ENCODE measurements at places on chromosomes 4 and X.
A peak's percentile ranks its signal among the peaks of the same experiment; 100 is the strongest.

- DNase-seq: peak; percentile 1
Measured at GRCh38 chr4:1196421-1197183, 24.2 kb upstream of the SPON2 start.

- peak; percentile 82 for DNase-seq
Measured at GRCh38 chr4:147103403-147103946, 157.8 kb upstream of the TTC29 start.

GRCh38 chrX:134764202-134764785 is 106.0 kb upstream of the PLAC1 start:
- DNase-seq: peak; percentile 9

DNA sequence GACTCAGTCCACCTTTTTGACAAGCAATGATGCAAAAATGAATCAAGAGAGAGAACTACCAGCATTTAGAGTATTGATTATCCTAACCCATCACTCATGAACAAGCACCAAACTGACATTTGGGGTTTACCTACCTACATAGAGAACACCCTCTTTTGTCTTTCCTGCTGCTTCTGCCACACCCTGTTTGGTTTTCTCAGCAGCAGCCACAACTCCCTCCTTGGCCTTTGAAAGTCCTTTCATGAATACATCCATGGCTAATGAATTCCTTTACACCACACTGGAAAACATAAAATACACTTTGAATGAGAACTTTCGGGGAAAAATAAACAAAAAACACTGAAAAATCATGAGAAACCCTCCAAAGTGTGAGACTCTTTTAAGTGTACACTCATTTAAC is 1.5 kb downstream of the SNCA start:
- DNase-seq: no peak

GRCh38 chr4:155742310-155743015 is 16.4 kb upstream of the GUCY1B1 start:
- DNase-seq: no peak

GRCh38 chr4:55793479-55793878 is 26.1 kb upstream of the EXOC1L start:
- no peak for DNase-seq

GRCh38 chrX:11998944-11999343 is 139.3 kb upstream of the FRMPD4 start:
- no peak for DNase-seq

DNA sequence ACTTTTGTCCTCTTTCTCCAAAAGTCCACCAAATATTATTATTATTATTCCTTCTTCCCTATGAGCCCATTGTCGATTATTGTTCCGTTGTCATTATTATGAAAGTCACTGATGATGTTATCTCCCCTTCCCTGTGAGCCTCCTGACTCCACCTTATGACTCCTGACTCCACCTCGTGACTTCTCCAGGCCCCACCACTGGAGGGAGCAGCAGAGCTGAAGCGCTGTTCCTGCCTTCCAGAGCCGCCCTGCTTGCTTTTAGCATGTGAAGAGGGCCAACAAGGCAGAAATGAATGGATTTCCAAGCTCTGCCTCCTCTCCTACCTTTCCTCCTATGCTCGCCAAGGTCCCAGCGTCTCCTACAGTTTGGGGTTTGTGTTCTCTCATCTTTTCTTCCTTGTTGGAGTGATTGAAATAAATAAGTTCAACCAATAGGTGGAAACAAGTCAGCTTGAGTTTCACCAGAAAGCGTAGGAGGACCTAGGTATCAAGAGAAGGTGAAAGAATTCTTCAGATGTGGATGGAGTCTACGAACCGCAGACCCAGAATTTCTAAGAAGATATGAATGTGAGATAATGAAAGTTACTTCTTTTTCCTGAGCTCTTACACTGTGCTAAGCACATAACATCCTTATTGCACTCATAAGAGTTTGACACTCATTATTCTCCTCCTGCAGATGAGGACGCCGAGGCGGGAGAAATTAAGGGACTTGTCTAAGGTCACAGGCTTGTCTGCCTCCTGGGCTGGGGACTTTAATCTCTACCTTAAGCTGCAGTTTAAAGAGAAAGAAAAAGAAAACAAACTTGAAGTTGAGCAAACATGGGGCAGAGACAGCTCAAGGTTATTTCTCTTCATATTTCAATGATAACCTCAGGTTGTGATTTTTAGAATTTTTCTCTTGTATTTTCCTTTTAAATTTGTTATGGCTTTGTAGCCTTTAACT is 26.1 kb downstream of the IGSF1 start:
- DNase-seq: peak; percentile 38

DNA sequence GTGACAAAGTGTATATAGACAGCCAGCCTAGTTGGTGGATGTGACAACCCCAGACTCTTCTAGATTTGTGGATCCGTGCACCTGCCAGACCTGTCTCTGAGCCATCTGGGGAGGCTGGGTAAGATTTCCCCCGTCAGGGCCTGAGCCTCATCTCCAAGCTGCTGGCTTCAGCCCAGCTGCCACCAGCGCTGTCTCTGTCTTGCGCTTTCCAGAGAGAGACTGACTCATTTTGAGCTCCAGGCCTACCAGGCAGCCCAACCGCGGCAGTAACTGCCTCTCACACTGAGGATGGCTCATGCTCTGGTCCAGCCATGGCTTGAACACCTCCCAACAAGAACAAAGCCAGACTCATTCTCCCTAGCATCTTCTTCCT is 26.4 kb downstream of the NOP14 start:
- peak; percentile 77 for DNase-seq

GRCh38 chrX:41043196-41043595 is 42.0 kb upstream of the USP9X start:
- no peak for DNase-seq

DNA sequence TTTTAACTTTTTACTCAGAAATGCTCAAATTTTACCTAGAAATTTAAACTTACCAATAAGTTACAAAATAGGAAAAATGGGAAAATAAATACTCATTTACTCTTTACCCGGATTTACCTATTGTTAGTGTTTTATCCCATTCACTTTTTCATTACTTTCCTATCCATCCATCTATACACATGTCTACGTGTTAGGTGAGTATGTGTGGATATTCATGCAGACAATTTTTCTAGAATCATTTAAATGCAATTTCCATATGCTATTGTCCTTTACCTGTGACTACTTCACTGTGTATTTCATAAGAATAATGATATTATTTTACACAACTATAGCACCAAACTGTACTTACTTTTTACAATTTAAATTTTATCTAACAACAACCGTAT is 896.6 kb upstream of the INTU start:
- no peak for DNase-seq

DNA sequence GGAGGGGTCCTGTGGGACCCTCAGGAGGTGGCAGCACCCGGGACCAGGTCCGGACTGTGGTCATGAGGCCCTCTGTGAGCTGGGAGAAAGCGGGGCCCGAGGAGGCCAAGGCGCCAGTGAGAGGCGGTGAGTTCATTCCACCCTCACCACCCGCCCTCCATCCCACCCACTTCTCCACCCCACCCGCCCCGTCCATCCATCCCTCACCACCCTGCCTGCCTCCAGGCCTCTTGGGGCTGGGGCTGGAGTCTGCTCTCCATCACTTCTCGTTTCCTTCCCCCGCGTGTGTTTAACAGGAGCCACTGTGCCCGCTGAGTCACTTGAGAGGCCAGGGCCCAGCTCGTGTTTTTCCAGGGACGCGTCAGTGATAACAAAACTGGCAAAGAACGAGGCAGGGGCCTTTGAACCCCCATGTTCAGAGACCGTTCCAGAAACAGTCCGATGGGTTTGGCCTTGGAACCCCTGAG is 6.2 kb downstream of the SH3TC1 start:
- DNase-seq: no peak

GRCh38 chr4:85873566-85873965 is 398.6 kb downstream of the ARHGAP24 start:
- no peak for DNase-seq

DNA sequence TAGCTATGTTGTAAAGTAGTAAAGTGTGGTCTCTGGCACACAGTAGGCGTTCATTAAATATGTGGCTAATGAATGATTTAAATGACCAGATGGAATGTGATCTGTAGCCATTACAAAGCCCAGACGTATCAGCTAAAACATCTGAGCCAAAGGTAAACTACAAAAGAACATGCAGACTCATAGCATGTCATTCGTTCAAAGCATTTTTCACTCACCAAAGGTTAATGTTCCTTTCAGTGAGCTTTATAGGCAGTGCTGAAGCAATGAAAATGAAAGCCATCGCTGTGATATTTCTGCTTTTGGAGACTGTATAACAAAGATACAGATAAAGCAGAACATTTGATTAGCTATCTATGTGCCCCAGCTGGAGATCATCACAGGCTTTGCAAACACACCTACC is 50.5 kb downstream of the F9 start:
- DNase-seq: no peak

DNA sequence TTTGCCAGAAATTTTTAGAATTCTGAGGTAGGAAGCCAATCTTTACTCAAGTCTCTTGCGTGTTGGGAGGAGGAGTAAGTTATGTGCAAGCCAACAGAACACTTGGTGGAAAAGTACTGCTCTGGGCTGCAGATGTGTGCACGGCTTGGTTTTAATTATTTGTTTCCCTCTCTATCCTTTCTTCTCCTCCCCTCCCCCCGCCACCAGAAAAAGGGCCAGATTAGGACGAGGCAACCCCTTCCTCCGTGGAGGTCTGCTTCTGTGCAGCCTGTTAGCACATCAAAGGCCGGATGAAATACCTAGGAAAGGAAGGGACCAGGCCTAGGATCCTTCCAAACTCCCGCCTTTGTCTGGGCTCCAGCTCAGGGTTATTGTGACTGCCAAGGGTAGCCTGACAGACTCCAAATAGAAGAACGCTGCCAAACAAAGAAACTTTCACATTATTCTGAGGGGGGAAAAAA is 1.0 kb upstream of the PGRMC1 start:
- no peak for DNase-seq

DNA sequence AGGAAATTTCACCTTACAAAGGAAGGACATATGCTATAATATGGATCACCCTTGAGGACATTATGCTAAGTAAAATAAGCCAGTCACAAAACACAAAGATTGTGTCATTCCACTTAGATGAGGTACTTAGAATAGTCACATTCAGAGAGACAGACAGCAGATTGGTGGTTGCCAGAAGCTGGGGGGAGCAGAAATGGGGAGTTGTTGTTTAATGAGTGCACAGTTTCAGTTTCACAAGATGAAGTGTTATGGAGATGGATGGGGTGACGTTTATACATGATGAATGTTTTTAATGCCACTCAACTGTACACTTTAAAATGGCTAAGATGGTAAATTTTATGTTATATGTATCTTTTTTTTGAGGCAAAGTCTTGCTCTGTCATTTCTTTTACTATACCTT is 14.8 kb upstream of the SPON2 start:
- DNase-seq: peak; percentile 8

- DNase-seq: peak; percentile 3
Measured at GRCh38 chr4:151573945-151574344, 165.0 kb downstream of the FHIP1A start.

GRCh38 chrX:85391878-85392238 is 12.4 kb upstream of the POF1B start:
- DNase-seq: no peak

- no peak for DNase-seq
Measured at GRCh38 chr4:7792616-7793015, 147.0 kb downstream of the AFAP1 start.

DNA sequence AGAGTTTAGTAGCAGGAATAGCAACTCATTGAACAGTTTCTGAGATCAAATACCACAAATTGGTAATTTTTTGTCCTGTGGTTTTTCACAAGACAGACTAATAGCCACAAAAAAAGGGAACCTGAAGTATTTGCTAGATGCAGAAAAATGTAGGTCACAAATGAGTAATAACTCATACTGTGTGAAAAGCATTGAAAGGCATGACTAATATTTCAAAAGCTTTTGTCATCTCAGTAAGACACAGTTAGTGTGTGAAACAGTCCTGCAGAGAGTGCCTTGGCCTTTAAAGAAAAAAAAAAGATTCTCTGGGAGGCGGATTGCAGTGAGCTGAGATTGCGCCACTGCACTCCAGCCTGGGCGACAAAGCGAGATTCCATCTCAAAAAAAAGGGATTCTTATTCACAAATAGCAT is 31.4 kb upstream of the SLC25A31 start:
- DNase-seq: peak; percentile 34

GRCh38 chr4:139950568-139950967 is 203.4 kb downstream of the MAML3 start:
- DNase-seq: peak; percentile 41

DNA sequence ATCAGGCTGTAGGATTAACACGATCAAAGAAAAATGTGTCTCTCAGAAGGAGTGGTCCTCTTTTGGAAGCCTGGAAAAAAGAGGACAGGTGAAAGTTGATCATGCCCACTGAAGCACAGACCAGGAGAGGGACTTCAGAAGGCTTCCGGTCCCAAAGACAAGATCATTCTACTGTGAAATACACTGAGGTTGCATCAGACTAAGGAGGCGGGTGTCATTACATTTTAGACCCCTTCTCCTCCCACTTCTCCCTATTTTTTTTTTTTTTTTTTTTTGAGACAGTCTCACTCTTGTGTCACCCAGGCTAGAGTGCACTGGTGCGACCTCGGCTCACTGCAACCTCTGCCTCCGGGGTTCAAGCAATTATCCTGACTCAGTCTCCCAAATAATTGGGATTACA is 67.5 kb downstream of the RBM47 start:
- DNase-seq: no peak

GRCh38 chr4:26377328-26378311 is 56.8 kb downstream of the RBPJ start:
- no peak for DNase-seq

GRCh38 chr4:17932041-17932440 is 89.5 kb downstream of the LCORL start:
- no peak for DNase-seq

DNA sequence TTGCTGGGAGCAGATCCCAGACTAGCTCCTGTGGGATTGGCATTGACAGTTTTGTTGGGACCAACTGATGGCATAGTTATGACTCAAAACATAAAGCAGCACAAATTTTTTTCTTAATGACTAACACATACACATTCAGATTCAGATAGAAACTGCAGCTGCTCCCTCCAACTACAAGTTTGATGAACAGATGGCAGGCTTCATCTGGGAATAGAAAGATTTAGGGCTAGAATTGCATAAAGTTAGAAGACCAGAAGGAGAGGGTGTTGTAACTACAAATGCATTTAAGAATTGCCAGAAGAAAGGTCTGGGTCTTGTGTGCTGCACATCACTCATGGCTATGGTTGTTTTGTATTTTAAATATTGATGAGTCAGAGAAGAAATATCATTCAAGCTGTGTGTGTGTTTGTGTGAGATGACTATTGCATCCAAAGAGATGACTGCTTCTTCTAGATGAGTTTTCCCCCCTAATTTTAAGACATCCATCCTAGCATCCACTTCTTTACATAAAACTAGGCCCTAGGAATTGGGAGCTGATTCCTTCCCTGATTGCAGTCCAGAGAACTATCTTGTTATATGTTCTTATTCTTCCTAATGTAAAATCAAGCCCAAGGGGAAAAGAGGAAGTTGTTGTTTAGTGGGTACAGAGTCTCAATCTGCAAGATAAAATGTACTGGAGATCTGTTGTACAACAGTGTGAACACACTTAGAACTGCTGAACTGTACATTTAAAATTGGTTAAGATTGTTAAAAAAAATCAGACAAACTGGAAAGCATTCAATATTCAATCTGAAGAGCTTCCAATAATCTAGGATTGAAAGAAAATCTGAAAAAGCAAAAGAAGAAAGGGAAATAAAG is 175.1 kb downstream of the PARM1 start:
- no peak for DNase-seq

Measured in Daoy (cell line).